Glutamatergic neuron (in vitro differentiated cells): ENCODE measurements at places on chromosomes 4 and X. TPM values are rescaled to one million over a fixed set of nuclear protein-coding genes. Genes with fewer than 3 reads are reported as not detected.

Gene P2RY8
- total RNA-seq = 2.3 TPM

Gene ING2
- 4.8 TPM for total RNA-seq

Gene ANOS1
- 1.0 TPM for total RNA-seq

Gene SSX7
- total RNA-seq = not detected

Gene GPRASP2
- total RNA-seq = 24.6 TPM

Gene RAB41
- total RNA-seq = not detected

DNA sequence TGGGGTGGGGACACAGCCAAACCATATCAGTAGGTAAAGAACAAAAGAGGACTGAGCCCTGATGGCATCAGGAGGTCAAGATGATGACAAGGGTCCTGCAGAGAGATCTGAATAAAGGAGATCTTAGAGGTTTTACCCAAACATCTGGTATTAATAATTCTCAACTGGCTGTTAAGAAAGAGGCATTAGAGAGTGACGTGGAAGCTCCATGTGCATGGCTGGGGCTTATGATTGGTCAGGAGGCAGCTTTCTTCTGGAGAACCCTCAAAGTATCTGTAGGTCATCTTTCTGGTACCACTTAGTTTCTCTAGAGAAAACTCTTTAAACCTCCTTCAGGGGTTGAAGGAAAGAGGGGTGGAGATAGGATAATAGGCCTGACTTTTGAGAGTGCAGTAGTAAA lies 18.7 kb downstream of the MGST2 start:
- no peak for DNase-seq

- no peak for DNase-seq
Observed at GRCh38 chr4:7932287-7932686, 7.4 kb downstream of the AFAP1 start.

DNA sequence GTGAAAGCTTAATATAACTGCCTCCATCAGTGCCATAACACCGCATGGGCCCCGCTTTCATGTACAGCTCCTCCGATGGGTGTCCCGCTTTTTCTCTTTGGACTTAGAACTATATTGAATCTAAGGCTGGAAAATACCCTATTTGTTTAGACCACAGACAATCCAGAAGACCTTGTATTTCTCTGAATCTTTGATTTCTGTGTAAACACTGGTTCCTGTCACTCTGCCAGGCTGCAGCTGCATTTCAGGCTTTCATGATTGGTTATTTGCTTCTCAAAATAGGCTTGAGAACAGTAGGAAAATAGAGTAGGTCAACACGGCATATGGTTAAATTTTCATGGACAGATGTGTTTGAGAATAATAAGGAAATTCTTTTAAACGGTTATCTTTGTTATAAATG lies 80.0 kb downstream of the NWD2 start:
- no peak for DNase-seq

DNA sequence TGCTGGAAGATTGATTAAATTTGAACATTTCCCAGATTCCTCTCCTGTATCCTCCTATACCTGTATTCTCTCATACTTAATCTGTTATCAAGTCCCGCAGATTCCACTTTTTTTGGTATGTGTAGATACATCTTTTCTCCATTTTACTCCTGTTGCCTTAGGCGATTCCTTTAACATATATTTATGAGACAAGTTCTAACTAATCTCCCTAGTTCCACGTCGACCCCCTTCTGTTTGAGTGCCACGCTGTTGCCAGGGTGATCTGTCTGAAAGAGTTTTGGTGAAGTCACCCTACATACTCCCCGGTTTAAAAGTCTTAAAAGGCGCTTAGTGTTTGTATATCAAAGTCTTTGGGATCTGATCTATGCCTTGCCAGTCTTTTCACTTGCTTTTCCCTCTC lies 2.4 kb downstream of the HNRNPH2 start:
- no peak for DNase-seq

DNA sequence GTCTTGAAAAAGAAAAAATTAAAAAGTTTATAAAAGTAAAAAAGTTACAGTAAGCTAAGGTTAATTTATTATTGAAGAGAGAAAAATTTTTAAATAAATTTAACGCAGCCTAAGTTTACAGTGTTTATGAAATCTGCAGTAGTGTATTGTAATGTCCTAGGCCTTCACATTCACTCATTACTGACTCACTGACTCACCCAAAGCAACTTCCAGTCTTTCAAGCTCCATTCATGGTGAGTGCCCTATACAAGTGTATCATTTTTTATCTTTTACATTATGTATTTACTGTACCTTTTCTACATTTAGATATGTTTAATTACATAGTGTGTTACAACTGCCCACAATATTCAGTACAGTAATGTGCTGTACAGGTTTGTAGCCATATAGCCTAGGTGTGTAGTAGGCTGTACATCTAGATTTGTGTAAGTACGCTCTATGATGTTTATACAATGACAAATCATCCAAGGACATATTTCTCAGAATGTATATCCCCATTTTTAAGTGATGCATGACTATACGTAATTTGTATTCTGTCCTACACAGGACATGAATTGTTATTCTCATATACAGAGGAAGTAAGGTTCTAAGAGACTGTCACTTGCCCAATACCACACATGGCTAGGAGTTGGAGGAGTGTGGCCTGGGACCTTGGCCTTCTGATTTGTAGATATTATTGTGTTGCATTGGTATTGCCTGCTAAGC lies 19.5 kb upstream of the PDCL2 start:
- no peak for DNase-seq

GRCh38 chrX:122504026-122504425 lies 680.1 kb upstream of the GRIA3 start:
- no peak for DNase-seq

- no peak for DNase-seq
Observed at GRCh38 chr4:8370106-8370787, 70.3 kb downstream of the ACOX3 start.

DNA sequence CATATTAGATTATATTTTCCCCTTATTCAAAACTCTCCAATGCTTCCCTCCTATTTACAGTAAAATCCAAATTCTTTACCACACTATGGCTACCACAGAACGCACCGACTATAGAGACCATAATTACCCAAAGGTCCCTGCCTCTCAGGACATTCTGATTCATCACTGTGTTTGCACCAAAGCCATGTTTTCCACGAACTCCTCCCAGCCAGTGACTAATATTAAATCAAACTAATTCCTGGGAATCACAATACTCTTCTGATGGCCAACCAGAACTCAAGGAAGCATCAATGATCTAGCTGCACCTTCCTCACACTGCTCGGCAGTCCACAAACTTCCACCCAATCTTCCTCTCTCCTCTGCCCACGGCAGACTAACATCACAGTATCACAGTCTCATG lies 24.2 kb upstream of the EDNRA start:
- no peak for DNase-seq

DNA sequence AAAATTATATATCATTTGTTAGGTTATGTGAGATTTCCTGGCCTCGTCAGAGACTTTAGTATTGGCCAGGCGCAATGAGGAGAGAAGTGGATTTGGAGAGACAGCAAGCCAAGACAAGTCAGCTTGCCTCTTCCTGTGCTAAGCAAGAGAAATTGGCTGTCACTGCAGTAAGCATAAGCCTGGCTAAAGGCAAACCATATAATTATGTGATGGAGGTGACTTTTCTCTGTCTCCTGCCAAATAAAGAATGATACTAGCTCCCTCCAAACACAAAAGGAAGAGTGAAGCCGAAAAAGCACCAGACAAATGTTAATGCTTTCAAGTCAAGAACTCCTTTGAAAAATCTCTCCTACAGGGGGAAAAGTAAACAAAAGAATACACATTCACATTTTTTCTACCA lies 2246.0 kb downstream of the ARAP2 start:
- DNase-seq = no peak
